ENCODE measurements at places on chromosomes 5 and 9.

DNA sequence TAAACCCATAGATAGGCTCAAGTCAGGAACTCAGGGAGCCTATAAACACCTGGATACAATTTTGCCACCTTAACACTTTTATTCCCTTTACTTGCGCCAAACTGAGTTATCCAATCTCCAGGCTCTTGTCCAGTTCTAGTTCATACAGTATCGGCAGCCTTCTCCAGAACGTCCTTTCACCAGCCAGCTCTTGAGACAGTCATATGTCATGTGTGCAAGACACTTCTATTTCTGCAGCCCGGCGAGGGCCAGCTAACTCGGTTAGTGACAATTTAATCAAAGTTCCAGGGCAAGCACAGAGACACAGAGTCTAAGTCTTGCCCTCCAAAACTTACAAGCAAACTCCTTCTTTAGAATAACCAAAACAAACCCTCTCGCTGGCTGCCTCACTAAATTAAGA is 12.9 kb downstream of the ABCA1 start:
- DNase-seq, result no peak

- no peak for DNase-seq
These were observed 83.4 kb downstream of the PARP8 start for GRCh38 chr5:50749873-50750272.

- DNase-seq, result no peak
These were observed 28.5 kb downstream of the MAN2A1 start for GRCh38 chr5:109718216-109718615.

DNA sequence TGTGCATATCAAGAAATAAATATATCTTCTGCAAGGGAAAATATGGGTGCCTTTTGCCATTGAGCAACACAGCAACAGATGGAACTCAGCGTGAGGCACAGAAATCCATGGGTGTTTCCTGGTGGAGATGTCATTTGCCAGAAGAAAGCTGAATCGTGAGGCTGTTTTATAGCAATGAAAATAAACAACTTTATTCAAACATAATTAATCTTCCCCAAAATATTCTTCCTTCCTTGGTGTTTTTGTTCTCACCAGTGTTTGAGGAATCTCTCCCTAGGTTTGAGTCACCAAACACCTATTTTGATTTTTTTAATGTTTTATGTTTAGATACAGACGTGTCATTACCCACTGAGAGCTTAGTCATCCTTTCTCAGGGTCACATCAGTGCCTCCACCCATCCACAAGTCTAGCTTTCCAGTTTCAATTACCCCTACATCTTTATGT is 65.8 kb upstream of the PAPPA start:
- DNase-seq, result no peak

DNA sequence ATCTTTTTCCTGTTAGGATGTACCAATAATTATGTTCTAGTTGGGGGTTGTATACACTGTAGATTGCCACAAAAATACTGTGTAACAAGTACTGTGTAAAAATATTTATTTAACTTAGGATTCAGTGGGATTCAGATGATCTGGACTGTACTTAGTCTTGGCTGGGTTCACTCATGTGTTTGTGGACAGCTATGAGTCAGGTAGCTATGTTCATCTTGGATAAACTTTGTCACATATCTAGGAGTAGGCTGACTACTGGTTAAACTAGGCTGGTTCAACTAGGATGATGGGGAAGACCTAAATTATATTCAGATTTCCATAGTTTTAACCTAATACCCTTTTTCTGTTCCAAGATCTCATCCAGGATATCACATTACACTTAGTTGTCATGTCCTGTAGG is 32.1 kb upstream of the TNFSF15 start:
- DNase-seq, result no peak

DNA sequence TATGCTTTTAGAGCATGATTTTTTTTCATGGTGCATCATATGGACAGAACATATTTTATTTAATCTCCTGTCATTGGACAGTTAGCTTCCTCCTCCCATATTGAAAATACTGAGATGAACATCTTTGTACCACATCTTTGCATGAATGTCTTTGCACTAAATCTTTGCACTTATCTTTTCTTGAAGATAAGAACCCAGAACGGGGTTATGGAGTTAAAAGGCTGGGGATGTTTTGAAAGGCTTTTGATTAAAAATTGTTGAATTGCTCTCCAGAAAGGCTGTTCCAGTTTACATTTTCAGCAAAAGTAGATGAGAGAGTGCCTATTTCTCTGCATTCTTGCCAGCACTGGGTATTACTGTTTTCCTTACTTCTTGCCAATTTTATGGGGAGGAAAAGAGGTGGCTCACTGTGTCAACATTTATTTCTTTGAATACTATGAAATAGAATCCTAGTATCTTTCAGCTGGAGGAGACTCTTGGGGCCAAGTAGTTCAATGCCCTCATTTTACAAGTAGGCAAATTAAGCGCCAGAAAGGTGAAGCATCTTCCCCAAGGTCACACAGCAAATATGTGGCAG is 7.2 kb downstream of the NCS1 start:
- DNase-seq, result no peak

GRCh38 chr5:763397-763796 is 21.1 kb downstream of the ZDHHC11B start:
- DNase-seq, result no peak

Measured in Karpas-422 (cell line).